ENCODE measurements at places on chromosomes 4 and X.
A peak's percentile ranks its signal among the peaks of the same experiment; 100 is the strongest.

DNA sequence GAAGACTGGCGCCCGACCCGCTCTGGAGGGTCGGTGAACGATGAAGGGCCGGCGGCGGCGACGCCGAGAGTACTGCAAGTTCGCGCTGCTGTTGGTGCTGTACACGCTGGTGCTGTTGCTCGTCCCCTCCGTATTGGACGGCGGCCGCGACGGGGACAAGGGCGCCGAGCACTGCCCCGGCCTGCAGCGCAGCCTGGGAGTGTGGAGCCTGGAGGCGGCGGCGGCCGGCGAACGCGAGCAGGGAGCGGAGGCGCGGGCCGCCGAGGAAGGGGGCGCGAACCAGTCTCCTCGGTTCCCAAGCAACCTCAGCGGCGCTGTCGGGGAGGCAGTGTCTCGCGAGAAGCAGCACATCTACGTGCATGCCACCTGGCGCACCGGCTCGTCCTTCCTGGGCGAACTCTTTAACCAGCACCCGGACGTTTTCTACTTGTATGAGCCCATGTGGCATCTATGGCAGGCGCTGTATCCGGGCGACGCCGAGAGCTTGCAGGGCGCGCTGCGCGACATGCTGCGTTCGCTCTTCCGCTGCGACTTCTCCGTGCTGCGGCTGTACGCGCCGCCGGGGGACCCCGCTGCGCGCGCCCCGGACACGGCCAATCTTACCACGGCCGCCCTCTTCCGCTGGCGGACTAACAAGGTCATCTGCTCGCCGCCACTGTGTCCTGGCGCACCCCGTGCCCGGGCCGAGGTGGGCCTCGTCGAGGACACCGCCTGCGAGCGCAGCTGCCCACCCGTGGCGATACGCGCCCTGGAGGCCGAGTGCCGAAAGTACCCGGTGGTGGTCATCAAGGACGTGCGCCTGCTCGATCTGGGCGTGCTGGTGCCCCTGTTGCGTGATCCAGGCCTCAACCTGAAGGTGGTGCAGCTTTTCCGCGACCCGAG is 568 bp downstream of the CHST7 start:
- DNase-seq = peak; percentile 90

GRCh38 chrX:63761639-63762038 is 23.4 kb downstream of the ARHGEF9 start:
- DNase-seq = no peak

DNA sequence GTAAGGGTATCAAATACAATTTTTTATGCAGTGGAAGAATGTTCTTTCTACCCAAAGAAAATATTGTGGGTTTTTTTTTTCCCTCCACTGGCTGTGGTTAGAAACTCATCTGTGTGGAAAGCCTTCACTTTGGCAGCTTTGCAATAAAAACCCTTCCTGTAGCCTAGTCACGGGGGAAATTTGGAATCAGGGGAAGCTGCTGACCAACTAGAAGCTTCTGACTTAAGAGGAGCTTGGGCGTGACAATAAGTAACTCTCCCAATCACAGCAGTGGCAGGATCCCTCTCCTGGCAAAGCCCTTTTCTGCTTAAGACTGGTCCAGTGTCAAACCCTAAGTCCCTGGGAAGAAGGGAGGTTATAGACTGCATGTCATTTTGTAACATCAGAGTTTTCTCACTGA is 87.9 kb downstream of the LRRC66 start:
- DNase-seq = no peak

- DNase-seq = no peak
Observed at GRCh38 chr4:154018659-154019058, 229.8 kb upstream of the SFRP2 start.

- peak; percentile 52 for DNase-seq
Observed at GRCh38 chr4:85092943-85093342, 126.5 kb upstream of the WDFY3 start.
